ENCODE measurements at places on chromosomes 7 and 10.
A peak's percentile ranks its signal among the peaks of the same experiment; 100 is the strongest.

GRCh38 chr10:110181451-110181850 is 26.0 kb upstream of the MXI1 start:
- DNase-seq: no peak

- no peak for DNase-seq
These were observed 42.0 kb downstream of the FZD1 start for GRCh38 chr7:91306266-91306665.

DNA sequence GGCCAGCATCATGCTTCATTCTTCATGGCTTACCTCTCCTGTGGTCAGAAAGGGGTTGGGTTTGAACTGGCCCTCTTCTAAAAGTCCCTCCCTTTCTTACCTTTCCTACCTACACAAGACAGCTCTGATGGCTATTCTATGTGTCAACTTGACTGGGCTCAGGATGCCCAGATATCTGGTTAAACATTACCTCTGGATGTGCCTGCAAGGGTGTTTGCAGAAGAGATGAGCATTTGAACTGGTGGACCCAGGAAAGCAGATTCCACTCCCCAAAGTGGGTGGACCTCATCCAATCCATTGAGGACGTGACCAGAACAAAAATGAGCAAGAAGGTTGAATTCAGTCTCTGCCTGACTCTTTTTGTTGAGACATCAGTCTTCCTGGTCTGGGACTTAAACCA is 79.0 kb upstream of the TCF7L2 start:
- no peak for DNase-seq

GRCh38 chr10:51879238-51879637 is 179.8 kb upstream of the CSTF2T start:
- DNase-seq: peak; percentile 94

DNA sequence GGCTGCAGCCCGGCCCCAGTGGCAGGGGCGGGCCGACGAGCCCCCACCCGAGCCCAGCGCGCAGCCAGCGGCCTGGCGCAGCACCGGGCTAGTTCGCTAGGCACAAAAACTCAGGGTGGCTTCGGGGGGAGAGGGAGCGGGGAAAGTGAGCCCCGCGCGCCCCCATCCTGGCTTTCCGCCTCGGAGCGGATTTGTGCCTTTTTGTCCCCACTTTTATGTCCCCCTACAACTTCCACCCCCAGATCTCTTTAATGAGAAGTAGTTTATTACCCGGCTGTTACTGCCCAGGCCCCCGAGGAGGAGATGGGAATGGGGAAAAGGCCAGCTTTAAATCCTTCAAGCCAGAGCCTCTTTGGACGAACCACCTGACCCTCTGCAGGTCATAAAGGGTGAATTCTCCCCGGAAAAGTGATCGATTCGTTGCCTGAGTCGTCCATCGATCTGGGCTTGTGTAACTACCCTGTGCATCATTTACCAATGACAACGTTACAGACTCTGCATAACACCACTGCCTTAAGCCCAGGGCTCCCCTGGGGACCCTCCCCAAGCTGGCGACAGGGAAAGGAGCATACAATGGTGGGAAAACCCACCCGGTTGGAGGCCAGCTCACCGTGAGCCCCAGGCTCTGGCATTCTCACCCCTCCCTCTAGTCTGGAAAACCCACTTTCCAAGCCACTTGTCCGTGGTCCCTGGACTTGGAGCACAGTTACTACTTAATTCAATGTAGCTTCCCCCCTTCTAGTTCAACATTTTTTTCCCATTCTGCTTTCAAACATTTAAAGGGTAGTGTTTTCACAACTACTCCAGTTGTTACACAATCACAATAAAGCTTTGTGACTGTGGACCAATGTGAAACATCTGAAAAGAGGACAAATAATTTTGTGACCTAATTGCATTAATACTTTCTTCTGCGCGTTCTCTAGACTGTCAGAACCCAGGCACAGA is 748 bp upstream of the SH3PXD2A start:
- DNase-seq: no peak

GRCh38 chr7:36659172-36659516 is 65.2 kb downstream of the AOAH start:
- DNase-seq: peak; percentile 77

- no peak for DNase-seq
These were observed 96.7 kb upstream of the IKZF1 start for GRCh38 chr7:50207686-50208255.

DNA sequence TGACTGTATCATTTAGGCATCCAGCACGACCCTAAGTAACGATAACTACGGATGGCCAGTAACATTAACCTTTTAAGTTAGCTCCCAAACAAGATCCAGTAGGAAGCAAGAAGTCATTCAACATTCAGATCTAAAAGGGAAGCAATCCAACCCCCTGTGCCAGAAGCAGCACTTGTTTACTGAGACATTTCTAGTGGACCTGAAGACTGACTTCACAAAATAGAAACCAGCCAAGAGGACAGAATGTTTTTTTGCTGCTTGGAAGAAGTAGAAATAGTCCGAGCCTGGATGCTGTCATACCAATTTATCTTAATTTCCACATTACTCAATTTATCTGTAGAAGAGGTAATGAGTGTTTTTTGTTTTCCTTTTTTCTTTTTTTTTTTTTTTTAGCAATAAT is 88.0 kb upstream of the CTTNBP2 start:
- DNase-seq: no peak

DNA sequence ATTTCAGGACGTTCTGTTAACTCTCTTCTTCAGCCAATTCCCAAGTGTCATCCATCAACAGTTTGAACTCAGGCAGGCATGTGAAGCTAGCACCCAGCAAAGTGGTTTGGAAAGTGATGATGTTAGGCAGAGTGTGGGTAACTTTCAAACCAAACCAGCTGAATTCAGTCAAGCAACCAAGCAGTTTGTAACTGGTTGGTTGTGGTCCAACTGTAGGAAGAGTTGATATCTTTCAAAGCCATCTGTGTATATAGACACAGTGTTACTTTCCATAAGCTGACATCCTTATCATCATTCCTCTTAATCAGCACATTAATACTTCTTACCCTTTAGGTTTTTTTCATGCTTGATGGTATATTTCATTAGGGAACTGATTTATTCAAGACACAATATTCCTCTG is 72.2 kb upstream of the NUPR2 start:
- DNase-seq: no peak

DNA sequence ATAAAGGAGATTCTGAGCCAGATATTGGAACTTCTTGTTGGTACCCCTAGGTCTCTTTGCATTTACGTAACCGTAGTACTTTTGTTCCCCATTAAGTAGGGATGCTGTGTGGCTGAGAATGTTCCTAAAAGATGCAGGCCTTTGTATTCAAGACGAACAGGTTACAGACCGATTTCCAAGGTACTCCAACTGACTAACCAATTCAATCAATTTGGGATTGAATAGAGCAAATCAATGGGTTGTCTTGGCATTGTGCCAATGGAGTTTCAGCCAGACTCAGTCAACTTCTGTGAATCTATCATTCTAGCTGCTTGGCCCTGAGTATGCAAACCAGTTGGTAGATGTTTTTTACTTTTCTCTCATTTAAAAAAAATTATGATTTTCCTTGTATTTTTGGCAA is 347.3 kb upstream of the NPVF start:
- DNase-seq: no peak

DNA sequence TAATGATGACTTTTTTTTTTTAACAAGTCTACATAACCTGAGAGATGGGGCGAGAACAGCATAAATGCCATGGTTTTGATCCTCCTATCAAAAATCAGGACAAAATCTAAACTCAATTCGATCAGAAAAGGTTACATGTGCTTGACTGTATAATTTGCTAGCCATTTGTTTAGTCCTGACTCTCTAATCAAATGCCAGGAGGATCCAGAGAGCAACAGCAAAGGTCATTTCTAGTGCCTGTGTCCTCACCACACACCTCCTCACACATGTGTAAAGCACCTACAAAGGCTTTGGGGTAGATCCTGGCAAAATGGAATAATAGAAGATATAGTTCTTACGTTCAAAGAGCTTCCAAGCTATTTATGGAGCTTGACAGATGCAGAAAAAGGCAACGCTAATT is 11.0 kb upstream of the FAS start:
- no peak for DNase-seq

- no peak for DNase-seq
These were observed 24.2 kb downstream of the ZNF25 start for GRCh38 chr10:37952043-37952755.

DNA sequence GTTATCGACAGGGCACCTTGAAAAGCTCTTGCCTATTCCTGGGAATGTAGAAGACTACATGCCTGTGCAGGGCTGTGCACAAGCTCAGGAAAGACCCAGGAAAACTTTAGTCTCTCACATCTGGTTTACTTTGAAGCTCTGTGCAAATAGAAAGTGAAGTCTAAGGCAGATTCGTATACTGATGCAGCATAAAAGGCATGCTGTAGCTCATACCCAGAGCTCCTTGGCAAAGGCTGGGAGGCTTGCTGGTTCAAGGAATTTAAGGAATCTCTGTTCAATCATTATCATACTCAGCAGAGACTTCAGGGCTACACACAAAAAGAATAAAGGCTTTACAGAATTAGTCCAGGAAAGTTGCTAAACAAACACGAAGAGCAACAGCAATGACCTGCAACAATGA is 192.0 kb downstream of the OTUD1 start:
- DNase-seq: no peak

DNA sequence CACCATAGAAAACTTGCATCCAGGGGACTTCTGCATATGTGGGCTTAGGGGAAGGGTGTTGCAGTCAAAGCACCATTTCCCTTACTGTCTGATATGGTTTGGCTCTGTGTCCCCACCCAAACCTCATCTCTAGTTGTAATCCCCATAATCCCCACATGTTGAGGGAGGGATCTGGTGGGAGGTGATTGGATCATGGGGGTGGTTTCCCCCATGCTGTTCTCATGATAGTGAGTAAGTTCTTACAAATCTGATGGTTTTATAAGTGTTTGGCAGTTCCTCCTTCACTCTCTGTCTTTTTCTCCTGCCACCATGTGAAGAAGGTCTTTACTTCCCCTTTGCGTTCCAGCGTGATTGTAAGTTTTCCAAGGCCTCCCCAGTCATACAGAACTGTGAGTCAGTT is 177.4 kb downstream of the ADK start:
- DNase-seq: no peak

GRCh38 chr10:113713640-113713982 is 33.9 kb downstream of the CASP7 start:
- no peak for DNase-seq

DNA sequence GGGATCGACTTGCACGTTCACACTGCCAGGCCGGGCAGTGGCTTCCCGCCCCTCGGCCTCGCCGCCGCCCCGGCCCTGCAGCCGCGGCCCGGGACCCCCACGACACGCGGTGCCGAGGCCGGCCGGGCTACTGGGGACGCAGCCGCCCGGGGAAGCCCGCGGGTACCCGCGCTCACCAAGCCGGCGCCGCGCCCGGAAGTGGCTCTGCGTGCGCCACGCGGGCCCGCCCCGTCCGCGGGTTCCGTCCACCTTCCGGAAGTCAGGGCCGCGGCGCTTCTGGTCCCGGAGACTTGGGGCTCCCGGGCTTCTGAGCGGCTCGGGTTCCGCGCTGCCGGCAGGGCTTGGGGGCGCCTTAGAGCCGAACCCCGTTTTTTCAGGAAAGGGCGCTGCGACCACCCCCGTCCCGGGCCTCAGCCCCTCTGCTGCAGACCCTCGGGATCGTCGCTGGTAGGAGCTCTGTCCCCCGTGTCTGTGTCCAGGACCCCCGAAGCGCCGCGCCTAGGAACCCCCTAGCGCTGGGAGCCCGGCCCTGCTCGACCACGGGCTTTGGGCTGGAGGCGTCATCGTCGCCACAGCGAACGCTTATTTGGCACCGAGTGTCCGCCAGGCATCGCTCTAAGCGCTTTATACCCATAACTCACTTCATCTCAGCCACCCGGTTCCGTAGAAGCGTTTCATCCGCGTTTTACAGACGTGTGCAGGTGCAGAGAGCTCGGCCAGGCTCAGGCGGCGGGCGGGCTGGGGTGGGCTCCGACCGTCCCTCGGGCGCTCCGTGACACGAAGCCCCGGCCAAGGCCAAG is at the start of gene PSMG3:
PSMG3 (minus strand) TSS at position 200 of the 800 bp plus-strand sequence. CDS start 693 bp downstream, outside the sequence.
- DNase-seq: peak; percentile 45

GRCh38 chr7:32221056-32221455 is 150.8 kb upstream of the PDE1C start:
- DNase-seq: no peak

Measured in non-pigmented ciliary epithelial cell (primary cell).